ENCODE measurements at places on chromosomes 7 and 10.

DNA sequence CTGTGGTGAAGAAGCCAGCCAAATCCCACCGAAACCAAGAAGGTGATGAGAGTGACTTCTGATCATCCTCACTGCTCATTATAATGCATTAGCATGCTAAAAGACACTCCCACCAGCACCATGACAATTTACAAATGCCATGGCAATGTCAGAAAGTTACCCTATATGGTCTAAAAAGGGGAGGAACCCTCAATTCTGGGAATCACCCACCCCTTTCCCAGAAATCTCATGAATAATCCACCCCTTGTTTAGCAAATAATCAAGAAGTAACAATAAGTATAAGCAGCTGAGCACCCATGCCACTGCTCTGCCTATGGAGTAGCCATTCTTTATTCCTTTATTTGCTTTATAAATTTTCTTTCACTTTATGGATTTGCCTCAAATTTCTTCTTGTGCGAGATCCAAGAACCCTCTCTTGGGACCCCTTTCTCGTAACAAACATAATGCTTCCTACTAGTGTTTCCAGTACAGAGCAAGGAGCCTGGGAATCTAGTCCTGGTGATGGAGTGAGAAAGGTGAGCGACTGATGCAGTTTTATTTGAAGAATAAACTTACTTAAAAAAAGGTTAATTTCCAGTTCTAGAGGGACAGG is 18.4 kb upstream of the EXOC6 start:
- no peak for DNase-seq

- peak; percentile 15 for DNase-seq
Observed at GRCh38 chr7:91720260-91720937, 160.1 kb downstream of the MTERF1 start.

GRCh38 chr7:19121977-19122588 is 4.6 kb upstream of the TWIST1 start:
- DNase-seq: peak; percentile 82

GRCh38 chr10:90526721-90527120 is 331.1 kb downstream of the HTR7 start:
- DNase-seq: no peak

DNA sequence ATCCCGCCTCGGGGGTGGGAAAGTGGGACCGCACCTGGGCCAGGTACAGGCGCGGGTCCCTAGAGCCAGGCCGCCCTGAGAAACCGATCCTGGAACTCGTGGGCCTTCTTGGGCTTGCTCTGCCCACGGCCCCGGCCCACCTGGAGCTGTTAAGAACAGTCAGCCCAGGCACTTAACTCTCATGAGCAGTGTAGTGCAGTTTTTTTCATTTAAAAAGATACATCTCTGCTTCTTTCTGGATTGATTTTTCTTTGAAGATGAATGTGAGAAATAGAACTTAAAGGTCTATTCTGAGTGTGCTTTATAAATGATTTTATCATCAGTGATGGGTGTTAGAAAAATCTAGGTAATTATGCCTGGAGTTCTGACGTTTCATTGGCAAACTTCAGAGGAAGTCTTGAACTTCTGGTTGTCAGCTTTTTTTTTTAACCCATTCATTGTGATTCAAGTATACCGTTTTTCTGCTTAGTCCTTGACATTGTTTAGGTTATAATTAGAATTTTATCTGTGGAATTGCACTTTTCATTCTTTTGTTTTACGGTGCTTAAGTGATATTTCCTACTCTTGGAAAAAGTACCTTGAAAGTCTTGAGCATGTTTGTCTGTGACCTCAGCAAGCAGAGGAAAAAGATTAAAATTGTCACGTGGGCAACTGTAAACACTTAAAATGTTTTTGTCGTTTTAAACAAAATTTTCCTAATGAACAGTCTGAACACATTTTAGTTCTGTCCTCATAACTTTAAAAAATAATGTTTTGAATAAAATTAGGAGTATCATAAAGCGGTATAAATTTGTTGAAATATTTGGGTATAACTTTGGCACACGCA is 906 bp downstream of the CDK1 start:
- no peak for DNase-seq

- no peak for DNase-seq
Observed at GRCh38 chr7:424961-425793, 94.5 kb downstream of the PDGFA start.

GRCh38 chr10:72375173-72375572 is 20.5 kb upstream of the DNAJB12 start:
- DNase-seq: peak; percentile 27

DNA sequence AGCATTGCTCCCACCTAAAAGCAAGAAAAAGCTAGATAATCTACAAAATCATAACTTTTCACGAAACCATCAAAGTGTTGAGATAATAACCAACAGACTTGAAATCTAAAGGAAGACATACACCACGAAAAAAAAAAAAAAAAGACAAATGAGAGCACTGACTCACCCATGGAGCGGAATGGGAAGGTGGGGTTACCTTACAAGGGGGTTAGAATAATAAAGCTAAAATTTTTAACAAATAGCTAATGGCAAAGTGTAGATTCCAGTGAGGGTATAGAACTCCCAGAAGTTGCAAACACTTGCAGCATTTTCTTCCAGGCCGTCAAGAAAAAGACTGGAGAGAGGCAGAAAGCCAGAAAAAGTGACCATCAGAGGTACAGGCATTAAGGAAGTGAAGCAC is 27.2 kb downstream of the IPMK start:
- DNase-seq: no peak

DNA sequence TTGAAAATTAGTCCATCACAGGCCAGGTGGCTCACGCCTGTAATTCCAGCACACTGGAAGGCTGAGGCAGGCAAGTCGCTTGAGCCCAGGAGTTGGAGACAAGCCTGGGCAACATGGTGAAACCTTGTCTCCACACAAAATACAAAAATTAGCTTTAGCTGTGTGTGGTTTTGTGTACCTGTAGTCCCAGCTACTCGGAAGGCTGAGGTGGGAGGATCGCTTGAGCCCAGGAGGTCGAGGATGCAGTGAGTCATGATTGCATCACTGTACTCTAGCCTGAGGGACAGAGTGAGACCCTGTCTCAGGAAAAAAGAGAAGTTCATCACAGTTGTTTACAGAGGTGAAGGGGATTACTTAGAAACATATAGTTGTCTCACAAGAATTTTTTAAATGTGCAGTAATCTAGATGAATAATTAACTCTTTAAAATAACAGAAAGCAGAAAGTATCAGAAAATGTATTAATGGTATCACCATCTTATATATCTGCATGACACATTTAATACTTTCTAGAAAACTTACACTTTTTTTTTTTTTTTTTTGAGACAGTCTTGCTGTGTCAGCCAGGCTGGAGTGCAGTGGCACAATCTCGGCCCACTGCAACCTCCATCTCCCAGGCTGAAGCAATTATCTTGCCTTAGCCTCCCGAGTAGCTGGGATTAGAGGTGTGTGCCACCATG is 8.9 kb downstream of the LCOR start:
- DNase-seq: peak; percentile 54

GRCh38 chr10:89281606-89282395 is 20.0 kb upstream of the IFIT2 start:
- no peak for DNase-seq
